ENCODE measurements at places on chromosomes 1 and 21.

DNA sequence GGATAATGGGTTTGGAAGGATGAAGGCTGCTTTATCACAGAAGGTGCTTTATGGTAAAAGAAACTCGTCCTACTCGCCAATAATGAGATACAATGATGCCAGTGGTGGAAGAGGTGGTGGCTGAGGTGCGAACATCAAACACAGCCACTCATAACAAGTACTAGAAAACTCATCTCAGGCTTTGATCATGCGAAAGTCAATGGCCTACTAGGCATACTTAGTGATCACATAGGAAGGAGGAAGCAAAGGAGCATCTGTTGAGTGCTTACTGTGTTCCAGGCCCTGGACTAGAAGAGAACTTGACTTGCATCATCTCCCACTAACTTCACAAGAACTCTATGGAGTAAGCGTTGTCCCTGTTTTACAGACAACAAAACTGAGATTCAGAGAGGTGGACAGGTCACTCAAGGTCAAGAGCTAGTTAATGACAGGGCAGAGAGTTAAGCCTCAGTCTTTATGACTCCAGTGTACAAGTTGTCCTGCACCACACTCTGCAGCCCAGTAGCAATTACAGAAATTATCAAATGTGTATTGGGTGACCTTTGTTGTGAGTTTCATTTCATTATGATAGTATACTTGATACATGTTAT is 33.6 kb downstream of the RUNX1 start:
- no peak for DNase-seq

- no peak for DNase-seq
Measured at GRCh38 chr1:242065813-242066212, 66.9 kb upstream of the MAP1LC3C start.

DNA sequence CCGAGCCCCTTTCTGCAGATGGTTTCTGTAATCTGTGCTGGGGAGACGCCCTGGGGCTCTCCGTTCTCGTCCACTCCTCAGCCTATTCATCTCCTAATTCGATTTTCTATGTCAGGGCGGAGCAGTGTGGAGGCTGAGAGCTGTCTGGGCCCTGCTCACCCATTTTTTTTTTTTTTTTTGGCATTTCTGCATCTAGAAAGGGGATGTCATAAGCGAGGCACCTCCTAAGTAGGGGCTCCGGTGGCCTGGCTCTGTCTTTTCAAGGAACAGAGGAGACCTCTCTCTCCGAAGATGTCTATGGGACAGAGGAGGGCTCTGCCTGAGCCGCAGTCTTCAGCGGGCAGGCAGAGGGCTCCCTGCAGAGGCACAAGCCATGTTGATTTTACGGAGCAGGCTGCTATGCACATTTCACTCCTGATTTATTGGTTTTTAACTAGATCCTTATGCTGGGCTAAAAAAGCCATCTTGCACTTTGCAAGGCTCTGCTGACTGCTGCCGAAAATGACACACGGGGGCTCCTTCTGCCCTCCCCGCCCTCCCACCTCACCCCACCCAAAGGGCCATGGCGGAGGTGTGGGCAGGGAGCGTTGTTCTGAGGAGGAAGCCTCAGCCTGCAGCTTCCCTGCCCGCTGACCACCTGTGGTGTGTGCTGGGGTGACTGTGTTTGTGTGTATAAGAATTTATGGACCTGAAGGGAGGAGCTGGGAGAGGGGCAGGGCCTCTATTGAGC is 71.0 kb downstream of the FOXD2 start:
- no peak for DNase-seq

DNA sequence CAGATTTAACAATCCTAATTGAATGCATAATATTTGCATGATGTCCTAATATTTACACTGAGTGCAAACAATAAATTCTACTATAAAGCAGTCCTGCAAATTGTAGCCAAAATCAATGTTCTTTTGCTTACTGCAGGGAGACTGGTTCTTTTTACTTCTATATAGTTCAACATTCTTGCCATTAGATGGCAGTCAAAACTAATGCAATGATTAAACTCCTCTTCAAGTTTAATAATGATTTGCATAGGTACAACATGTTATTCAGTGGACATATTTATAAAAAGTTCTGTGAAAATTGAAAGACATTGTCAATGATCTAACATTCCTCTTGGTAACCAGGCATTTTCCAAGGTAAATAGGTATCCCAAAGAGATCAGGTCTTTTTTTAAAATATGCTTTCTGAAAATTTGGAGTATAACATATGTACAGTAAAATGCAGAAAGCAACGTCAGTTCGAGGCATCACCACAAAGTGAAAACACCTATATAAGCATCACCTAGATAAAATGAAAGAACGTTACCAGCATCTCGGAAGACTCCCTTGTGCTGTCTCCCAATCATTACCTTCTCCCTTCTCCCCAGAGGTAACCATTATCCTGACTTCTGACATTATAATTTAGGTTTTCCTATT is 9.8 kb upstream of the FNBP1L start:
- DNase-seq: peak; percentile 22

GRCh38 chr1:41762251-41762650 is 156.5 kb downstream of the HIVEP3 start:
- DNase-seq: no peak

DNA sequence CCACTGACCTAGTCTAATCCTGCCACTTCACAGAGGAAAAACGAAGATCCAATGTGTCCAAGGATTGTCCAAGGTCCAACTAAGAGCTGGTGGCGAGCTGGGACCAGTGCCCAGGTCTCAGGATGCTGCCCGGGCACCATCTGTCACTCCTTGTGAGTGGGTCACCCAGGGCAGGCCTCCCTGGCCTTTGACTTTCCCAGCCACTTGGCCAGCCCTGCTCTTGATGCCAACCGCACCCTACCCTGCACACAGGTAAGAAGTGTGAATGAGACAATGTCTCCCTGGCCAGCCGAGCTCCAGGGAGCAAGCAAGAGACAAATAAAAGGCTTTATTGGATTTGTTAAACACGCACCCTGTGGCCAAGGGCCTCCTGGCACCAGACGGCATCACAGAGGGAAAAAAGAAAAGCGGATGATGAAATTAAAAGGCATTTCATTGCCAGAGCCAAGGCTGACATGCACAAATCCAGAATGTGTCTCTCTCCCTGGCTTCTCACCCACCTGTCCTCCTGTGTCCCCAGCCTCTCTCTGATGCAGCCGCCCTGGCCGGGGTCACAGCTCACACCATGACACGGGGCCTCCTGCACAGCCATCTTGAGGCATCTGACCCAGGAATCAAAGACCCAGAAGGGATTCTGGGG is 72.8 kb downstream of the CAMK2N1 start:
- DNase-seq: no peak

- peak; percentile 47 for DNase-seq
Measured at GRCh38 chr1:246566813-246567645, 773 bp downstream of the CNST start.

- peak; percentile 80 for DNase-seq
Measured at GRCh38 chr1:6962478-6962995, 177.3 kb downstream of the CAMTA1 start.

DNA sequence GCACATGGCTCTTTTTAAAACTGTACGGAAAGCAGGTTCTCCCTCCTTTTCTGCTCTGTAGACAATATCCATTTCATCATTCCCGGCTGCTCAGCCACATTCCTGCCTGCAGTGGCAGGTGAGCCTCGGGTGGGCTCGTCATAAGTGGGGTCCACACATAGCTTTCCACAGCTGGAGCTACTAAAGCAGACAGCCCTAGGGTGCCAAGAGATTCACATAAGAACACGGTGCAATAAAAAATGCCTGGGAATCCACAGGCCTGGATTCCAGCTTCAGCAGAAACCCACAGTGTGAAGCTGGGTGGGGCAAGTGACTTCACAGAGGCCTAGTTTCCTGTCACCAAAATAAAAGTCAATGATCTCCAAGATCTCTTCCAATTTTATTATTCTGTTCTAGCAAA is 96.4 kb downstream of the MIS18A start:
- DNase-seq: no peak

DNA sequence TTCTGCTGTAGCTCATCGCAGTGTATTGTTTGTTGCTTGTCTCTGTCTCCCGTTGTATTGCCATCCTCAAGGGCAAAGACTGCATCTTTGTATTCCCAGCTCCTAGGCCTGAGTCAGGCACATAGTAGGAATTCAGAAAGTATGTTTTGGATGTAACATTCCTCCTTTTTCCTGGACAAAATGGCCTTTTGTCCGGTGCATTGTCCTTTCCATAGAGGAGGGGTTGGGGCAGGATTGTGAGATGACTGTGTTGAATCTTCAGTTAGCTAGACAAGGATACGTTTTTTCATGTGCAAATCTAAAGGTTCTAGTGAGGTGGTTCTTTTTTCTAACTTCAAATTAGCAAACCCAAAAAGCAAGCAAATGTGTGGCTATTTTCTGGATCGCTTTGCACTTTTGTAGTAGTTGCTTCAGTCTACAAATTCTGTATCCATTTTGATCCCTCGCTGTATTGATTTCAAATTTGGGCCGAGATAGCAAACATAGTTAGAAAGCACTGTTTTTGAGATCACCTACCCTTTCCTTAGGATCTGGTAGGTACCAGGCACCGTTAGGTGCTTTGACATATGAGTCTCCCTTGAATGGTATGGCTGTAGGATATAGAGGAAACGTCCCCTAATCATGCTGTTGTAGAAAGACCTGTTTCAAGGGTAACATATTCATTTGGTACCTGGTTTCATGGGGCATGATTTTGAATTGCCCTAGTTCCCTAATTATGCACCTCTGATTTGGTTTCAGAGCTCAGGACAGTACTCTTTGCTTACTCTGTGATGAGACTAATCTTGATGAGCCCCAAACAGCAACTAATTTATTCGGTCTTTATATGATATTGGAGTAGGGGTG is 1.2 kb downstream of the PPP1R8 start:
- DNase-seq: no peak

- peak; percentile 79 for DNase-seq
Measured at GRCh38 chr1:115138973-115139372, 49.7 kb upstream of the TSPAN2 start.

GRCh38 chr21:29146726-29147125 is 16.3 kb downstream of the MAP3K7CL start:
- no peak for DNase-seq

GRCh38 chr1:175822580-175822979 is 79.2 kb upstream of the TNR start:
- DNase-seq: no peak
